ENCODE measurements at places on chromosomes 4 and X.

- peak; percentile 51 for DNase-seq
Measured at GRCh38 chr4:40662962-40663604, 33.4 kb upstream of the RBM47 start.

GRCh38 chr4:154009191-154009590 lies 220.3 kb upstream of the SFRP2 start:
- DNase-seq = no peak

DNA sequence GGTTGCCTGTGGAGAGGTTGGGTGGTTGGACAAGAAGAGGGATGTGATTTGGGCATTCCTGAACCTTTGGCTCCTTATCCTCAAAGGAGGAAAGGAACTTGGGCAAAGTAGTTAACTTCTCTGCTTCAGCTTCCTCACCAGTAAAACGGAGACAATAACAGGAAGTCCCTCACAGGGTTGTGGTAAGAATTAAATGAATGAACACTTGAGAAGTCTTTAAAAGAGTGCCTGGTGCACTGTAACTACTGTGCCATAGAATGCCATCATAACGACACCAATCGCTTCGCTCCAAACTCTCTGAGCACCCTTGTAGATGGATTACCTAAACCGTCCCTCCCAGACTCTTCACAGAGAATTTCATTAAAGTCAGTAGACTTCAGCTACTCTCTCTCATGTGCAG lies 10.5 kb downstream of the ZCCHC18 start:
- DNase-seq = no peak

DNA sequence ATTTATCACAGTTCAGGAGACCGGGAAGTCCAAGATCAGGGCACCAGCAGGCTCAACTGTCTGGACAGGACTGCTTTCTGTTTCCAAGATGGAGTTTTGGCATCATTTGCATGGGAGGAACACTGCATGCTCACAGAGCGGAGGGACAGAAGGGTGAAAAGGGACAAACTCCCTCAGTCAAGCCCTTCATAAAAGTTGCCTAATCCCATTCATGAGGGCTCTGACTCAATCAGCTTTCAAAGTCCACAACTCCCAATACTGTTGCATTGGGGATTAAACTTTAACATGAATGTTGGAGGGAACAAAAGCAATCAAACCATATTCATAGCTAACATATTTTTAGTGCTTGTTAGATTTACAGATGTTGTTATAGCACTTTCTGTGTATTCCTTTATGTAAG lies 158.9 kb upstream of the MAD2L1 start:
- no peak for DNase-seq

DNA sequence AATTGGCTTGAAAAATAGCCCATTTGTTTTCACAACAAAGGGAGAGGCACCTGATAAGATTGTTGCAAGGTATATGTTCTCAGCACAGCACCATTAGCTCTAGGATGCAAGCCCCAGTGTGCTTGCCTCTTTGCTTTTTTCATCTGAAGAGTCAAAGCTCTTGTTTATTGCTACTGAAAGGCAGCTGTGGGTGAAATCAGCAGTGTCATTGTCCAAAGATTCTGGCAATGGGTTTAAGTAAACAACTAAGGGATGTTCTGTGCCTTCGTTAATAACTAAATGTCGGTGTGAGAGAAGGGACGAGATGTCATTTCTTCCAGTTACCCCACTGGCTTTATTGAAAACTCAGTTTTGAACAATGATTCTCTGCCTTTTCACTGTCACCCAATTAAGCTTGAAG lies 567.7 kb downstream of the KCNIP4 start:
- DNase-seq = no peak

DNA sequence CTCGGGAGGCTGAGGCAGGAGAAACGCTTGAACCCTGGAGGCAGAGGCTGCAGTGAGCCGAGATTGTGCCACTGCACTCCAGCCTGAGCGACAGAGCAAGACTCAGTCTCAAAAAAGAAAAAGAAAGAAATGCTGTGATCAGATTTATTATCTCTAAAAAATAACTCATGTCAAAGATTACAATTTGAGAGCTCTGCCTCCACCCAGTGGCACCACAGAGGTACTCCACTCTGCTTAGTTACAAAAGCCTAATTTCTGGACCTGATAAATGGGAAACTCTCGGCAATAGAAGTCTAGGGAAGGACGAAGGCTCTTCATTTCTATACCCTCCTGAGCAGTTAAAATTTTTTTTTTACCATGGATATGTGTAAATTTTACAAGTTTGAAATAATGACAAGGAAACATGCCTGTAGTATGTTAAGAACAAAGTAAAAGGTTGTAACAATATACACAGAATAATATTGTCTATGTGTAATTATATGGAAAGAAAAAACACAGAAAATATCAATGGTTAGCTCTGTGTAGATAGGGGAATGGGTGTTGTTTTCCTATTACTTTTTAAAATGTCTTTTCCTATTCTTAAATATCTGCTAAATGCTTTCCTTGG lies 149.8 kb downstream of the STIM2 start:
- peak; percentile 77 for DNase-seq

DNA sequence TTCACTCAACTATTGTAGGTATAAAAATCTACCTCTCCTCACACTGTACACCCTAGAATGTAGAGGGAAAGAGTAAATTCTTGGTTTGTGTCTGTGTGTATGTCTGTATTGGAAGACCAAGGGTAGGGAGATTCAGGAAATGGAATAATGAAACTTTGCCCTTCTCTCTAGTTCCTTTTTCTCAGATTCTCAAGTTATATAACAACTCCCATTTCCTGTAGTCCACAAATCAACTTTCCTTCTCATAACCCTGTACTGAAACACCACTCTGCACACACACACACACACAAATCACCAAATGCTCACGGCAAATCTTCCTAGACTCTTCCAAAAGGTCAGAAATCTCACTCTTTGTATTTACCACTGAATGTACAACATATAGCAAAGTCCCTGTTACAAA lies 824.5 kb upstream of the DIAPH2 start:
- DNase-seq = no peak

- no peak for DNase-seq
Measured at GRCh38 chr4:175916626-175917351, 104.7 kb upstream of the GPM6A start.

DNA sequence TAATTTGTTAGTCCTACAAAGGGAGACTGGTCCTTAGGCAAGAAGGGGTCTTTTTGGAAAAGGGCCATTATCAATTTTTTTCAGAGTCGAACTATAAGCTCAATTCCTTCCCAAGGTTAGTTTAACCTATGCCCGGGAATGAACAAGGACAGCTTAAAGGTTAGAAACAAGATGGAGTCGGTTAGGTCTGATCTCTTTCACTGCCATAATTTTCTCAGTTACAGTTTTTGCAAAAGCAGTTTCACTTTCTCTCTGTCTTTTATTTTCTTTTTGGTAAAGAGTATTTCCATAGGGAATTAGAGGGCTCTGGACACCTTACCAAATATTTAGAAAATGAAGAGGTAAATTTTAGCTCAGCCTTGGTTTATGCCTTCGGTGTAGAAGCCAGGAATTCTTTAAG lies 64.1 kb downstream of the TRIM2 start:
- DNase-seq = no peak

DNA sequence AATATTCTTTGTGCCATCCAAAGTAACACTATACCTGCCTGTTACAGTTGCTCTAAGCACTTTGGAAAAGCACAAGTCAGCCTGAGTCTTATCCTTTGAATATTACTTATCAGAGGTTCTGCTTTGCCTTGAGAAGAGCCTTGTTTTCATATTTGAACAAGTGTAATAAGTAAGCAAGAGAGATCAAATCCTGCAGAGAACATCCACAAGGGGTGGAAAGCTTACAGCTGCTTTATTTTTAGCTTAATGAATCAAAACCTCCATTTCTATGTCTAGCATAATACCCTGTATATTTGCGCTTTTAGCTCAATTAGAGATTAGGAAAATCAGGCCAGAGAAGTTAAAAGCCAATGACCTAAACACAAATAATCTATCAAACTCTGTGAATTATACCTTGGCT lies 139.8 kb downstream of the CDS1 start:
- DNase-seq = no peak

DNA sequence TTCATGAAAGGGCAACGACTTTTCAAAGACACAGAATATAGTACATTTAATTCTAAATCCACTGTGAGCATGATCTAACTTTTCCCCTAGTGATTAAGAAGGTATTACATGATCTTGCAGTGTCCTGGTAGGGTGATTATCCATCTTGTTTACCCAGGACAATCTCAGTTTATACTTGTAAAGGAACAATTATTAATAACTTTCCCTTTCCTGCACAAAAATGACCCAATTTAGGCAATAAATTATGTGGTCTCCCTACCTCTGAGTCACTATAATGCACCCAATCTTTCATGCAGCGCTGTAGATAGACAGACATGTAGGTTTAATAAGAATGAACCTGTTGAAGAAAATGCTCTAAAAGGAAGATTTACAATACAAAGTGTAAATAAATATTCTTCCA lies 22.7 kb downstream of the UNC5C start:
- no peak for DNase-seq

- DNase-seq = no peak
Measured at GRCh38 chr4:155887847-155888570, 15.5 kb upstream of the TDO2 start.

- DNase-seq = peak; percentile 14
Measured at GRCh38 chr4:139815778-139816601, 150.4 kb downstream of the MGST2 start.

- DNase-seq = no peak
Measured at GRCh38 chr4:118911238-118911703, 22.6 kb downstream of the SYNPO2 start.

DNA sequence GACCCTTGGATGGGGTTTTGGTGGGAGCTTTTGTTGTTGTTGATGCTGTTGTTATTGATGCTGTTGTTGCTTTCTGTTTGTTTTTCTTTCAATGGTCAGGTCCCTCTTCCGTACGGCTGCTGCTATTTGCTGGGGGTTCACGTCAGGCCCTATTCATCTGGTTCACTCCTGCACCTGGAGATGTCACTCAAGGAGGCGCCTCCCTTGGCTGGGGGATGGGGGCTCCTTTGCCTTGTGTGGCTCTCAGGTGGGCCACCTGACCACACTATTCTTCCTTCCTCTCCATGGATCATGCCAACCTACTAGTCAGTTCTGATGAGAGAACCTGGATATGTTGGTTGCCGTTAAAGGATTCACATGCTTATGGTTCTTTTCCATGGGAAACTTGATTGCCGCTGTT lies 39.1 kb upstream of the PRPS1 start:
- DNase-seq = no peak
